ENCODE measurements at places on chromosomes 3 and 15. TPM values are rescaled to one million over a fixed set of nuclear protein-coding genes. Genes with fewer than 3 reads are reported as not detected.

Gene ZIC1
- not detected for total RNA-seq

- DNase-seq, result no peak
Observed at GRCh38 chr3:13165576-13165975, 92.3 kb upstream of the IQSEC1 start.

- DNase-seq, result no peak
Observed at GRCh38 chr15:85280203-85280602, 100.2 kb upstream of the AKAP13 start.

DNA sequence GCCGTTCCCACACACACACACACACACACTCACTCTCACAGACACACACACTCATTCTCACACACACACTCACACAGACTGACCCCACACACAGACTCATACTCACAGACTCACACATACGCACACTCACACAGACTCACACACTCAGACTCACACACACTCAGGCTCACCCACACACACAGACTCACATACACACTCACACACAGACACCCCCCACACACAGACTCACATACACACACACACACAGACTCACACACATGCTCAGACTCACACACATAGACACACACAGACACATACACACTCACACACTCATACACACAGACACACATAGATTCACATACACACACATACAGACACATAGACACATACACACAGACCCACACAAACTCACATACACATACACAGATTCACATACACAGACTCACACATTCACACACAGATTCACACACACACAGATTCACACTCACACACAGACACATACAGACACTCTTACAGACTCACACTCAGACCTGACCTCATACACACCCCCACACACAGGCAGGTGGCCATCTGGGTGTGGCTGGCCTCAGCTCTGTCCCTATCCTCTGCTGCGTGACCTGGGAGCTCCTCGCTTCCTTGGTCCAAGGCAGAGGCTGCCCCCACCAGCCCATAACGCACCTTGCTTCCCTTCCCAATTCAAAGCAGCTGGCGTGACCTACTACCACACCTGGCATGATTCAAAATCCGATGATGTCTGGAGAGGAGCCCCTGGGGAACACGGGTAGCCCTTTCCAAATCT, 1.9 kb downstream of the C3orf22 start:
- no peak for DNase-seq

DNA sequence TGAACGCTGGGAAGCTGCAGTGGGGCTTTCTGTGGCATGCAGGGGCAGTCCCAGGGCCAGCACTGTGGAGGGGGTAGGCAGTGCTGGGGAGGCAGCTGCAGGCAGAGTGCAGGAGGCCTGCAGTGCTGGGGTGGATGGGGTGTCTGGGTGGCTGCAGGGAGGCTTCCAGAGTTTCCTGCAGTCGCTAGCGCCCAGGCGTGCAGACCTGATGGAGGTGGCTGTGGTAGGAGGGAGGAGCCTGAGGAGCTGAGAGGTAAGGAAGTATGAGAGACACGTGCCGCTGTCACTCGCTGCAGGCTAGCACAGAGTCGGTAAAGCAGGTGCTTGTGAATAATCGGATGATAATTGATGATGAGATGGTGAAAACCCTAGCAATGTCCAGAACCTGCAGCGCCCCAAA, 16.3 kb downstream of the SYNM start:
- no peak for DNase-seq

Gene GPR149
- not detected for total RNA-seq

Gene SMAD3
- total RNA-seq, result 23.2 TPM

- no peak for DNase-seq
Observed at GRCh38 chr3:177929310-177929709, 606.9 kb upstream of the KCNMB2 start.

Gene SQOR
- 34.4 TPM for total RNA-seq

GRCh38 chr3:28980631-28981030, 300.2 kb upstream of the RBMS3 start:
- no peak for DNase-seq

Gene CACNA1D
- 0.52 TPM for total RNA-seq

DNA sequence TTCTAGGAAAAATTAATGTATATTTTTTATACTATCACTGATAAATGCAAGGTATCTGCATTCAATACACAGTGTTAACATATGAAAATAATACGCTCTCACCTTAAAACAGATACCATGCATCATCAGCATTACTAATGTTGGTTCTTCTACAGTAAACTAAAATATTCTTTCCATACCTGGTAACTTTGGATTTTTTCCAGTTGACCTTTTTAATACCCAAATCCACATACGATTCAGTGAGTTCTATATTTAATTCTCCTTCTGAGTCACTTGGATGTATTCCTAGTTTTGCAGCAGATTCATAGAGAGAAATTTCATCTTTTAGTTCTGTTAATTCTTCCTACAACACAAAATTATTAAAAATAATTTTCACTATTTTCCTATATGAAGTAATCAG, 29.9 kb downstream of the CEP152 start:
- DNase-seq, result no peak

Gene NTRK3
- not detected for total RNA-seq

- DNase-seq, result no peak
Observed at GRCh38 chr3:193972832-193973231, 163.1 kb upstream of the HES1 start.

Gene SLC22A13
- total RNA-seq, result 0.53 TPM

GRCh38 chr3:165837058-165837525, at the start of gene BCHE:
TSS of gene BCHE (minus strand) at chr3:165837423. CDS start at chr3:165831033, 6,390 bp downstream.
- DNase-seq, result no peak

- DNase-seq, result no peak
Observed at GRCh38 chr3:117170094-117170493, 460.5 kb downstream of the TUSC7 start.

DNA sequence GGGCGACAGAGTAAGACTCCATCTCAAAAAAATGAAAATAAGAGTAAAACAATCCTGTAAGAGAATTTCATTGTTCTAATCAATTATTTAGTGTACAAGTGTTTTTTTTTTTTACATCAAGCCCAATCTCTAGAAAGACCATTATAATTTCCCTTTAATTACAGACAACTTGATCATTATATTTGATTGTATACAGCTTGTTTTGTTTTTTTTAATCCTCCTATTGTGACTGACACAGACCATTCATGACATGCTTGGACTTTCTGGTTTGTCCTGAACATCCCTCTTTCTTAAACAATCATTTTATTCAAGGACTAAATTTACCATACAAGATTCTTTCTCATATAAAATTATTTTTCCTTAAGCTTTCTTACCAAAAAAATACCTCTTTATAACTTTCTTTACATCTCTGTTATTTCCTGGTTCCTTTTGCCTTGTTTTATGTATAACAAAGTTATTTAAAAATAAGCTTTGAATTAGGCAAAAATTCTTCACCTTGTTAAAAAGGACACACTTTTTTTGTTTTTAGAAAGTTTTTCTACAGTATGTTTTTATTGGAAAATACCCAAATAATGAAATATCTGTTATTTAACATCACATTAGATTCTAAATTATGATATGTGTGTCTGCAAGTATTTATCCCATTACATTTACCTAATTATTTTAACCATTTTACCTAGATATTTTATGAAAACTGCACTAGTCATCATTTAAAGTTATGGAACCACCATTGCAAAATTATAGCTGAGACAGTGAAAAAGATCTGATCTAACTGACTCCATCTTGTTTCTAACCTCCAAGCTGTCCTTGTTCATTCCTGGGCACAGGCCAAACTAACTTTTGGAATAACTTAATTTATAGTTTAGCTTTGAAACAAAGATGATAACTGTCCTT, 26.1 kb upstream of the GFM1 start:
- DNase-seq, result no peak

DNA sequence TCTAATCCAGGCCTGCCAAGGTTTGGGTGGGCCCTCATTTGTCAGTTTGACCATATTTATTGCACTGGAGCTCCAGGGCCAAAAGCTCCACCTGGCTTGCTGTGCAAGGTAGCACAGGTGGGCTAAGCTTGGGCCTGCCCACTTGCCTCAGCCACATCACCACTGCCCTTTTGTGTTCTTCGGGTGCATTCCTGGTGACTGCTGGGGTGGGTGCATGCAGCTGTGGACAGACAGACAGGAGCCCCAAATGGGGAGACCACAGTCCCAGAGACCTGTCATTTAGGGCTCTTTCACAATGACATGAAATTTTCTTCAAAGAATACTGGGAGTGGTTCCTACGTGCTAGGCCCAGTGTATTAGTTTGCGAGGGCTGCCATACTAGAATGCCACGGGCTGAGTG, 2.7 kb downstream of the MESP2 start:
- no peak for DNase-seq

GRCh38 chr3:82012775-82013174, 251.3 kb upstream of the GBE1 start:
- DNase-seq, result no peak

Gene NIT2
- 61.2 TPM for total RNA-seq

DNA sequence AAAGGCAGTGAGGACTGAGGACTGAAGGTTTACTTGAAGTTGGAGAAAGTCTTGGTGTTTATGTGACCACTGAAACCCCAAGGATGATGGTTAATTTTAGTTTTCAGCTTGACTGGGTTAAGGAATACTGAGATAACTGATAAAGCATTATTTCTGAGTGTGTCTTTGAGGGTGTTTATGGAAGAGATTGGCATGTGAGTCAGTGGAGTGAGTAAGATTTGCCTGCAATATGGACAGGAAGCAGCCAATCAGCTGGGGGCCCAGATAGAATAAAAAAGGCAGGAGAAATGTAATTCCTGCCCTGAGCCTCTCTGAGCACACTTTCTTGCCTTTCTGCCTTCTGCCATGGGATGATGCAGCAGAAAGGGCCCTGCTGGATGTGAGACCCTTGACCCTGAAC, 92.4 kb downstream of the KBTBD8 start:
- DNase-seq, result no peak
